Choroid plexus epithelial cell (primary cell): ENCODE measurements at places on chromosomes 1 and 21.

DNA sequence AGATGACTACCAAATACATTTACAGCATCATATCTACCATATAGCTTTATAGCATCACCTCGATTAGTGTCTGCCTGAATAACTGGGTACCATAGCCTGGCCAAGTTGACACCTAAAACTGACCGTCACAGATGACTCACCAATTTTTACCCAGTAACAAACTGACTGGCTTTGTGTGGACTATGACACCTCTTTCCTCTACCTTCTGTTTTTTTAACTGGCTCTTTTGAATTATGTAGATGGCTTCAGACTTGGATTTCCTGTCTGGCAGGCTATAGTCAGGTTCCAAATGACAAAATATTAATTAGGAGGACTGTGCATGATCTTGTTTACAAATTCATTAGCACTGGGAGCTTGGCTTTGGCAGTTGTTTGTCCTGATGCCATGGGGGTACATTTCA, 360.3 kb downstream of the TGFB2 start:
- DNase-seq = peak; percentile 30

GRCh38 chr1:107264007-107264406, 123.2 kb downstream of the NTNG1 start:
- no peak for DNase-seq

GRCh38 chr1:182146286-182146685, 84.8 kb upstream of the ZNF648 start:
- no peak for DNase-seq

DNA sequence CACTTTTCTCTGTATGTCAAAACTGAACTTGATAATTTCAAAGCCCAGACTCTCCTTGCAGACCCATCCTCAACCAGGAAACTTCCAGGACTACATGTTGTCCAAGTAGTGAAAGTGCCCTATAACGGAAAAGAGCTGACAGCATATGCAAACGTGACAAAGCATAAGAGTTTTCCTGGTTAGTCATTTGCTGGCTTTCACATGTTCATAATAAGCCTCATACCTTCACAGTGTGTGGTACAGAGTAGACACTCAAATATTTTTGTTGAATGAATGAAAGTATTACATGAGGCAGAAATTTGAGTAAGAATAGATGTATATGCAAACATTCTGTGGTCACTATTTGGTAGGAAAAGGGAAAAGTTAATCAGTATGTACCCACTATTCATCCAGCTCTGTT, 473.3 kb downstream of the MRPL39 start:
- DNase-seq = peak; percentile 4

DNA sequence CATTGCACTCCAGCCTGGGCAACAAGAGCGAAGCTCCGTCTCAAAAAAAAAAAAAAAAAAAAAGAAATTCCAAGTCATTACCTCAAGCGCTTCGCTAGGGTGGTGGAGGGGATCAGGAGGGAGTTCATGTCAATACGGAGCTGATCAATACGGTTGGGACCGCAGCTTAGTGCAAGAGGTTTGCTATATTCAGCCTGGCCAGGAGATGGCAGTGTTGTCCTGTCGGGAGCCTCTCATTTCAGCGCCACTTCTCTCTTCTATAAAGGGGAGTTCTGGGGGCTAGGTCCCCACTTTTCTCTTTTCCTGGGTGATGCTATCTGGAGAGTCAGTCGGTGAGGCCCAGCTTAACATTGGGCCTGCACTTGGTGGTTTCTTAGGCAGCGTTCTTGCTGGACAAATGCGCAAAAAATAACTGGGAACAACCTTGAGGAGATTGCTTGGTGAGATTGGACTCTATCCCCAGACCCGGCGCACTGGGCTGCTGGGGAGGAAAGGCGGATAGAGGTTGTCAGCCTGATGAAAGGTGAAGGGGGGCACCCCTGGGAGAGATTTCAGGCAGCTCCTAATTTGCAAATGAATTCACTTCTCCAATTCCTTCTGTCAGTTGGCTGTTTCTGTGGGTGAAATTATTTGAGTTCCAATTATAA, 40.4 kb downstream of the KIAA0040 start:
- peak; percentile 59 for DNase-seq

GRCh38 chr1:196611873-196612272, 3.6 kb upstream of the KCNT2 start:
- DNase-seq = no peak

DNA sequence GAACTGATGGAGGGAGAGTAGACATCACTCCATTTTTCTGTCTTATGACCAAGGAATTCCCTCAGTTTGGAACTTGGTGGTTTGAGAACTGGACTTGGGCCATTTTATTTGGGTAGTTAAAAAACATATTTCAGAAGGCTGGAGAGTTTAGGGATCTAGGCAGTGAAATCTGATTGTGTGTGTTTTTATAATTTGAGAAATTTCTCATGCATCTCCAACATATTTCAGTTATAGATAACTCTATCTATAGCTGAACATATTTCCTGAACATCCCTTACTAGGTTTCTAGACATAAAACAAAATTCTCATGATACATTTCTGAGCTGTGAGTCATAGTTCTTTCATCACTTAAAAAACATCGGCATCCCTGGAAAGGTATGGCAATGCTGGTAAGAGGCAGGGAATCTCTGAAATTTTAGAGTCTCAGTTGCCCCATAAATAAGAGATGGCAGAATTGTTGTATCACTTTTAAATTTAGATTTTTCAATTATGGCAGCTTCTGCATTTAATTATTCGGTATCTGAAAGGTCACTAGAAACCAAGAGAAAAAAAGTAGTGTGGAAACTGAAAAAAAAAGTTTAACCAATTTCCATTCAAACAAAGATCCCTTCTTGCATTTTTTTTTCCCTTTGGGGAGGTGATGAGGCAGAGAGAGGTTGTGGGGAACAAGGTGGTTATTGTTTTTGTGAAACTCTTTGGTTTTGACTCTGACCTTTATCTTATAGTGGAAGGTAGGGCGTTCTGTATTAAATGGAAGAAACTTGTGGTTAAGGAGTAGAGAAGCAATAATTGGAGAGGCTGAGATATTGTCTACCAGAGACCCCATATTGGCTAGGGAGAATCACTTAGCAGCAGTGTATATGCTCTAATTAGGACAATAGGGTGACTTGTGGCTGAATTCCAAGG, 102.9 kb downstream of the FASLG start:
- peak; percentile 82 for DNase-seq

DNA sequence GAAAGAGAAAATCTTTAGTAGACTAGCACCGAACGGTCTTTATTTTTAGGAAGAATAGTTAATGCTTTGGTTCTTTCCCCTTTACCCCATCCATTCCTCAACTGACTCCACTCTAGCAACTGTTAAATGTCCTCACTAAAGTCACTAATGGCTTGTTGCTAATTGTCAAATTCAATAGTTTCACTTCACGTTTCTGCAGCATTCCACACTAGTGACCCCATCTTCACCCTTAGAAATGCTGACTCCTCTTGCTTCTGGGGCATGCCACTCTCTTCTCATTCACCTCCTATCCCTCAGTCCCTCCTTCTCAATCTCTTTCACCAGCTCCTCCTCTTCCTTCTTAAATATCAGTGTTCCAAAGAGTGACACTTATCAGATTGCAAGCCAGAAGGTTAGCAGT, 19.4 kb upstream of the CADM3 start:
- no peak for DNase-seq

- peak; percentile 76 for DNase-seq
These were observed 17.2 kb downstream of the SYT2 start for GRCh38 chr1:202692959-202693555.

DNA sequence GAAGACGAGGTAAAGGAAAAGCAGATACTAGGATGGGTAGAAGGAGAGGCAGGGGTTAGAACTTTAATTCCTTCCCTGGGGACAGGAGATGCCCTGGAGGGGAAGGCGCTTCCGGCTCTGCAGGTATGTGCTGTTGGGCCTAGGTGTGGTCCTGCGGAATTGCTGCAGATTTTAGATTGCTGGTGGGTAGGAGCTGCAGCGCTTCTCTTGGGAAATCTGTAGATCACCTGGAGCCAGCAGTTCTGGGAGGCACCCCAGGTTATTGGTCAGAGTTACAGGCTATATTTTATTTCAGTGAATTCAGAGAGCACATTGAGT, 1.1 kb downstream of the MGST3 start:
- no peak for DNase-seq
